Breast epithelium (tissue), 4 donors: ENCODE measurements at places on chromosomes 4 and X. TPM values are rescaled to one million over a fixed set of nuclear protein-coding genes. Genes with fewer than 3 reads are reported as not detected.

GPR173 gene
- 1.6 TPM for total RNA-seq

GPC3 gene
- total RNA-seq: 29.7 TPM

SGMS2 gene
- total RNA-seq: 47.2 TPM

NALF2 gene
- not detected for total RNA-seq

DNA sequence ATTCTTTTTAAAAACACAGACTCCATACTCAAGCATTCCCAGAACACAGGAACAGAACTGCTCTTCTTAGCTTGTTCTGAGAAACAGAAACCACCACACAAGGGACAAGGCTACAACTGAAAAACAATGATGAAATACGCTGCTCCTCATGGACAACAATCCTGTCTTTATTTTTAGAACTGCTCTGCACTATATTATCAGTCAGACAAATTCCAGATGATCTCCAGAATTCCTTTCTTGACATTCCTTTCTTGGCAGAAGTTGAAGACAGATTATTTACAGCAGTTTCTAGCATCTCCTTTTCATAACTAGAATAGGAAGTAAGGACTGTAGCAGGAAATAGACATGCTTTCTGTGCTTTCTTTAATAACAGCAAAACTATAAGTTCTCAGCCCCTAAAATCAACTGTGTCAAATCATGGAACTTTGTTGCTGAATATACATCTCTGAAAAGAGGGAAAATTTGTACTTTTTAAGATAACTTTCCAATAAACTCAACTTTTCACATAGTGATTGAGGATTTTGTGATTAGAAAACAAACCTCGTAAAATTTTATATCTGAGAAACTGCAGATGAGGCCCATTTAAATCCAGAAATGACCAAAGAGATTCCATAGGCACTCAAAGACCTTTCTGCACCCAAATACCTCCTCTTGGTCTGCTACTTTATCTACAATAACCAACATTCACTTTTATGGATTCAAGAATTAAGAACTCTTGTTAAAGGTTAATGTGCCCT lies 35.9 kb downstream of the ANTXR2 start:
- no peak overlapping the region for H3K4me3 ChIP-seq
- no peaks in the 10 kb centered on the region for H3K36me3 ChIP-seq
- no peaks in the 10 kb centered on the region for H3K4me1 ChIP-seq
- H3K27ac ChIP-seq: peak overlapping the region; percentile 73

- no peak for DNase-seq
- no peaks in the 10 kb centered on the region for H3K4me1 ChIP-seq
- H3K27ac ChIP-seq: no peak overlapping the region
- no peaks in the 10 kb centered on the region for H3K27me3 ChIP-seq
- no peak overlapping the region for H3K4me3 ChIP-seq
These were observed 9.1 kb downstream of the DCTD start for GRCh38 chr4:182908124-182908523.

- H3K27me3 ChIP-seq: no peaks in the 10 kb centered on the region
- DNase-seq: no peak
- H3K27ac ChIP-seq: no peak overlapping the region
- H3K36me3 ChIP-seq: no peaks in the 10 kb centered on the region
- H3K4me1 ChIP-seq: no peaks in the 10 kb centered on the region
- H3K4me3 ChIP-seq: no peak overlapping the region
These were observed 227.8 kb downstream of the ADGRL3 start for GRCh38 chr4:61427818-61428495.

- no peak overlapping the region for H3K4me3 ChIP-seq
- no peaks in the 10 kb centered on the region for H3K36me3 ChIP-seq
- H3K27ac ChIP-seq: no peak overlapping the region
- no peak for DNase-seq
These were observed 702.3 kb downstream of the TRIML1 start for GRCh38 chr4:188841523-188841922.

DNA sequence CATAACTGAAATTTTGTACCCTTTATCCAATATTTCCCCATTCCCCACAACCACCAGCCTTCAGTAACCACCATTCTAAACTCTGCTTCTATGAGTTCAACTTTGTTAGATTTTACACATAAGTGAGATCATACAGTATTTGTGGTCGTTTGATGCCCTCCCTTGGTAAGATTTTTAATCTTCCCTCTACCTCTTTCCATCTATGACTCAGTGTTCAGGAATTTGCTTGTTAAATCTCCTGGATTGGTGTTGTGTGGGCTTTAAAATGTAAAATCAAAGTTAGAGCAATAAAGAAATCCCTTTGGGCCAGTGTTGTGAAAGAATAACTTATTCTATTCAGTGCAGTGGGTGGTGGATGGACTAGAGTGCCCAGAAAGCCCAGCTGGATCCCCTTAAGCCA lies 37.4 kb downstream of the SLC16A2 start:
- no peaks in the 10 kb centered on the region for H3K4me1 ChIP-seq
- no peak overlapping the region for H3K27ac ChIP-seq
- DNase-seq: no peak
- no peaks in the 10 kb centered on the region for H3K36me3 ChIP-seq
- H3K27me3 ChIP-seq: peaks cover 37% of the 10 kb centered on the region
- no peak overlapping the region for H3K4me3 ChIP-seq

GRCh38 chr4:169756971-169757574 lies 671 bp downstream of the HPF1 start:
- H3K27me3 ChIP-seq: no peaks in the 10 kb centered on the region
- DNase-seq: no peak
- no peaks in the 10 kb centered on the region for H3K36me3 ChIP-seq
- H3K27ac ChIP-seq: peak overlapping the region; percentile 83
